ENCODE measurements at places on chromosomes 13 and 19.

DNA sequence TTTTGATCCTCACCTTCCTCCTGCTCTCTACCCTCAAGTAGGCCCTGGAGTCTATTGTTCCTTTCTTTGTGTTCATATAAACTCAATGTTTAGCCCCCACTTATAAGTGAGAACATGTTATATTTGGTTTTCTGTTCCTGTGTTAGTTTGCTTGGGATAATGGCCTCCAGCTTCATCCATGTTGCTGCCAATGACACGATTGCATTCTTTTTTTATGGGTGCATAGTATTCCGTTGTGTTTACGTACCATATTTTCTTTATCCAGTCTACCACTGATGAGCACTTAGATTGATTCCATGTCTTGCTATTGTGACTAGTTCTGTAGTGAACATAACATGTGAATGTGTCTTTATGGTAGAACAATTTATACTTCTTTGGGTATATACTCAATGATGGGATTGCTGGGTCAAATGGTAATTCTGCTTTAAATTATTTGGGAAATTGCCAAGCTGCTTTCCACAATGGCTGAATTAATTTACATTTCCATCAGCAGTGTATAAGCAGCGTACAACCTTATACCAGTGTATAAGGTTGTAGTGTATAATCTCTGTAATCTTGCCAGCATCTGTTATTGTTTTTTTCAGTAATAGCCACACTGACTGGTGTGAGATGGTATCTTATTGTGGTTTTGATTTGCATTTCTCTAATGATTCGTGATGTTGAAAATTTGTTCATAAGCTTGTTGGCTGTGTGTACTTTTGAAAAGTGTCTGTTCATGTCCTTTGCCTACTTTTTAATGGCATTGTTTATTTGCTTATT lies 288.9 kb downstream of the KCNRG start:
- DNase-seq = no peak

- no peak for DNase-seq
Measured at GRCh38 chr13:26558987-26559386, 1.5 kb downstream of the WASF3 start.

DNA sequence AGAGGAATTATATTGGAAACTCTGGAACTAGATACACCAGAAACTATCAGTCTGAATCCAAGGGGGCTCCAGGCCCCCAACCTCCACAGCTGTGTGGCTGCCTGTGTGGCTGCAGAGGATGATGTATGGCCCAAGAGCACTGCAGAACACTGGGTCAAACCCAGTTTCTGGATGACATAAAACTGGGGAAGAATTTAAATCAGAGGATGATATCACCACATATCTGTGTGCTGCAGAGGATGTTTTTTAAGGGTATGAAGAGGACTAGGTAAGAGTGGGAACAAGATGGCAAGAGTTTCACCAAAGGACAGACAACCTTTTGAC lies 226.4 kb downstream of the SUCLA2 start:
- no peak for DNase-seq

GRCh38 chr13:113472355-113473025 lies 18.0 kb downstream of the DCUN1D2 start:
- no peak for DNase-seq

DNA sequence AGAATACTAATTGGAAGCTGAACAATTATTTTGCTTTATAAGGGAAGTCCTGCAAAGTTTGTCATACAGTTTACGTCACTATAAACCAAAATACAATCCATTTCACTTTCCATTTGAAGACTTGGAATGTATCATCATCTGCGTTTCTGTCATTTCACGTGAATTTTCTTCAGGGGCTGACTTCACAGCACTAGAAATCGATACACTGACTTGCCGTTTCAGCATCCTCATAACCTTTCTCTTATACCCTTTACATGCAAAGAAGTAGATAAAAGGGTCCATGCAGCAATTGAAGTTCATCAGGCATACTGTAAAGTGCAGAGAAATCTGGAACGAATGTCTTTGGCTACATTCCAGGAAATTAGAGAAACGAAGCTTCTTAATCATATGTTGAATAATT lies 12.2 kb downstream of the GPR183 start:
- no peak for DNase-seq

DNA sequence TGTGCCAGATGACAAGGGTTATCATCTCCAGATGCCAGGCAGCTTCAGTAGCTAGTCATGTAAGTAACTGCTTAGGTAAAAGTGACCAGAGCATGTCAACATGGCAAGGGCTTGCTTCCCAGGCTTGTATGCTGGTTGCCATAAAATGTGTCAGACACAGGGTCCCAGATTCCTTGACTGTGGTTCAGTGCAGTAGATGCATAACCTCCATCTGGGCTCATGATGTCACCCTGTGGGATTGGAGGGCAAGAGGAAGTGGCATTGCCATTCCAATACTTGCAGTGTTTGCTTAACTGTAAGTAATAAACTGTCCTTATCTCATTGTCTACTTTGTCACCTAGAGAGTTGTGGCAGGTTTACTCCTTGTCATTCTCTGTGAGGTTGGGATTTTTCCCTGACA lies 226.8 kb downstream of the PCDH17 start:
- DNase-seq = no peak

GRCh38 chr13:44437356-44438233 lies 64.0 kb downstream of the SERP2 start:
- DNase-seq = no peak

DNA sequence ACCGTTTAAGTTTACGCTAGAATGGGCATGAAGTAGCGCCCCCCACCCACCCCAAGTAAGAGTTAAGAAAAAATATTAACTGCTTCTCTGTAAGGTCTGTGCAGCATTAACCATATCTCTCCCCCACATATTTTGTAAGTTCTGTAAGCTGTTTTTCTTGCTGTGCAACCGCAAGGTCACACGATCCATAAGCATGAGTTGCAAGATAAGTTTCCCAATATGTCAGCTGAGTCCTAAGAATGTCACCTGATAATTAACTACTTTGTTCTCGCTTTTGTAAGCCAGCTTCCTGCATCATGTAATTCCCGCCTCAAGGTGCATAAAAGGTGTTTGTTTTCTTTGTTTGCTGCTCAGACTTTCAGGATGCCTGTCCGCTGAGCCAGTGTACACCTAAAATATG lies 187.0 kb downstream of the MYO16 start:
- DNase-seq = no peak

GRCh38 chr13:51396352-51396751 lies 56.5 kb downstream of the INTS6 start:
- DNase-seq = no peak

DNA sequence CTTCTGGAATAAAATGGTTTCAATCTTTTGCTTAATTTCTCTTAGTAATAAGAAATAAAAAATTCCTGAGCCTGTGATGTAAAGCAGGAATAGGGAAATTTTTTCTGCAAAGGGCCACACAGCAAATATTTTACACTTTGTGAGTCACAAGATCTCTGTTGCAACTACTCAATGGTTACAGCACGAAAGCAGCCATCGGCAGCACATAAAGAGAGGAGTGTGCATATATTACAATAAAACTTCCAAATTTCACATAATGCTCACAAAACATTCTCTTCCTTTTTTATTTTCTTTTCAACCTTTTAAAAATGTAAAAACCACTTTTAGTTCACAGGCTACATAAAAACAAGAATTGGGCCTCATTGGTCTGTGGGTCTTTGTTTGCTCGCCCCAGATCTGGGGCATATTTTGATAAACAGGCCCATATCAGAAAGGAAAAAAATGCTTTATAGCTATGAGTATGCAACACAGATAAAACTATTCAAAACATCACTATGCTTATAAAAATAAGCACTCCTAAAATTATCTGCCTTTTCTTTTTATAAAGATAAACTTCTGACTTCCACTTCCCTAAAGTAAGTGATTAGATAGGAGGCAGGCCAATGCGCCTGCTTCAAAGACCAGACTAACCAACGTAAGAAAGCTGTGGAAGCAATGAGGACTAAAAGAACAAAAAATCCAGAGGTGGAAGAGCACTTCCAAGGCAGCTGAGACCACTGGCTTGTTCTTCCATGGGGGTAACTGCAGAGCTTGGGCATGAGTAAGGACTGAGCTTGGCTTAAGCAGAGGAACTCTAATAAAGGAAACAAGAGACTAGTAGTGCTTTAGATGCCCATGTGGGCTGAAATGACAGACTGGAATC lies 26.5 kb downstream of the MYCBP2 start:
- no peak for DNase-seq

- DNase-seq = no peak
Measured at GRCh38 chr13:114109641-114110041, 22.8 kb downstream of the RASA3 start.

GRCh38 chr19:42028304-42029216 lies 34.5 kb upstream of the ATP1A3 start:
- DNase-seq = no peak

- no peak for DNase-seq
Measured at GRCh38 chr13:111595791-111596190, 275.3 kb downstream of the TEX29 start.

GRCh38 chr13:19978831-19979437 lies 20.4 kb downstream of the ZMYM2 start:
- no peak for DNase-seq

DNA sequence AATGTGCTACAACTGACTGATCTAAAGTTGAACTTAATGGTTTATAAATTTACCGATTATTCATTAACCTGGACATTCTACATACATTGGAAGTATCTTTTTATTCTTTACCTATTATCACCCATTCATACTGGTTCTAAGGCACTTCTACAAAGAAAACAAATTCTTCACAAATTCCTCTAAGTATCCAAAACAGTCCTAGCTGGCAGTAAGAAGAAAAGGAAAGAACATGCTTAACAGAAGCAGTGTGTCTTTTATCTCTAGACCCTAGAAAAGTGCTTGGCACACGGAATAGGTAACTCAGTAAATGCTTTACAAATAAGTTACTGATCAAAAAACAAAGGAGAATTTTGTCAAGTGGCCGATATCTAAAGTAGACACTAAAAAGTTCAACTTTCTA lies 32.8 kb downstream of the TSC22D1 start:
- DNase-seq = no peak

- DNase-seq = no peak
Measured at GRCh38 chr13:106381091-106381490, 154.4 kb downstream of the EFNB2 start.

GRCh38 chr19:18098891-18099622 lies 1.5 kb downstream of the MAST3 start:
- no peak for DNase-seq

DNA sequence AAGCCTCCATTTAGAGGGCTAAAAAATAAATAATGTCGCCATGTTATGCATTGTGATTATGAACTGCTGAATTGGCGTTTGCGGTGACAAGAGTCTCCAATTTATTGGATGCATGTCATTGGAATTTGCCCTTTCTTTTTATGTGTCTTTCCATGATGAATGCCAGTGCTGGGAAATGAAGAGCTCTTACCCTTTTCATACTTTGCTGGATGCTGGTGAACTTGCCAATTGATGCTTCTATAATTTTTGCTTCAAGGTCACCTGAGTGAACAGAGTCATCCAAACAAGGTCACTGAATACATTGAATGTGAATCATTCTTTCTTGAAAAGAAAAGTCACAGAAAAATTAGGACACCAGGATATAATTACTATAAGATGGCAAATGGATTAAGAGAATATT lies 348.2 kb downstream of the OXGR1 start:
- no peak for DNase-seq

DNA sequence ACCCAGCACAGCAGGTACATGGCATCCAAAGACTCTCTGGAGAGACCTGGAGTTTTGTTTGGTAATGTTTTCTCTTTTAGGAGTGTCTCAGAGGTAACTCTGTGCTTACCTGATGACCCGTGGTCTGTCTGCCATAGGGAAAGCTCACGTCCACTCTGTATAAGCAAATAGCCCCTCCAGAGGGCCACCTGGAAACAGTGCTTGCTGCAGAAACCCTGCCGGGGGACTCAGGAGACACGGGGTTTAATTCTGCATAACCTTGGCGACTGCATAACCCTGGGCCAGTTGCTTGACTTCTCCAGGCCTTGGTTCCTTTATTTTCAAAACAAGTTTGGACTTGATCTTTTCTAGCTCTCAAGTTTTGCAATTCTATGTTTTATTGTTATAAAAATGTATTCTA lies 187.2 kb upstream of the SOX1 start:
- no peak for DNase-seq

DNA sequence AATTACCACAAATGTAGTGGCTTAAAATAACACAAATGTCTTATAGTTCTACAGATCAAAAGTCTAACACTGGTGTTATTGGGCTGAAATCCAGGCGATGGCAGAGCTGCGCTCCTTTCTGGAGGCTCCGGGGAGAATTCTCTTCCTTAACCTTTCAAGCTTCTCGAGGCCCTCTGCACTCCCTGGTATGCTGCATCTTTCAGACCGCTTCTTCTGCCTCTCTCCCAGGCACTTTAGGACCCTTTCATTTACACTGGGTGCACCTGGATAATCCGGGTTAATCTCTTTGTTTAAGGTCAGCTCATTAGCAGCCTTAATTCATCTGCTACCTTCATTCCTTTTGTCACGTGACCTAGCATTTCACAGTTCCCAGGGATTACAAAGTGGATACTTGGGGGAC lies 211.3 kb upstream of the RFC3 start:
- DNase-seq = no peak

DNA sequence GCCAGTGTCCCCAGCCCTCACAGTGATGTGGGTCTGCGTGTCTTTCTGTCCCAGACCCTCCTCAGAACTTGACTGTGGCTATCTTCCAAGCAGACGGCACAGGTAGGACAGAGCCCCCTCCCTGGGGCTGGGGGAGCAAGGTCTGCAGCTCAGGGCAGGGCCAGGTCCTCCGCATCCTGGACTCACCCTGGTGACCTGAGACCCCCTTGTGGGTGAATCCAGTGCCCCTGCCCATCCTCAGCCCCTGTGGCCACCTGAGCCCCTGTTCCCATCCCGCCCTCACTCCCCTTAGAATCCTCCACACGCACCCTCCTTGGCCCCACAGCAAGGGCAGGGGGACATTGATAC lies 39.0 kb upstream of the CD33 start:
- DNase-seq = no peak

GRCh38 chr13:29923554-29924481 lies 73.4 kb upstream of the UBL3 start:
- DNase-seq = no peak

DNA sequence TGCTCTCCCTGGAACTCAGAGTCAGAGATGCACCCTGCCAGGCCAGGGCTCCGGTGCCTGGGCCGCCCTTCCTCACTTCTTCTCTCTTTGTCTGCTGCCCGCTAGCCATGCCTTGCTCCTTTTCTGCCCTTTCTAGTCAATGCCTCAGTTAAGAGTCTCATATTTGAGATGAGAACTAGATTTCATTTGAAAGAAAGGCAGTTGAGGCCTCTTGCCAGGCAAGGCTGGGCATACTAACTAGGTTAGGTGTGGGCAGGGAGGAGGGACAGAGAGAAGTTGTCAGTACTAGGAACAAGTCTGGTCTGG lies 341.6 kb downstream of the DNAJC15 start:
- no peak for DNase-seq

All from esophagus squamous epithelium (tissue), 5 donors.